Amygdala (tissue), 56 donors: ENCODE measurements at places on chromosomes 11 and 22.
A peak's percentile ranks its signal among the peaks of the same experiment; 100 is the strongest.

- DNase-seq, result no peak
Measured at GRCh38 chr22:43343670-43344519, 723 bp upstream of the SCUBE1 start.

GRCh38 chr11:128341280-128342248 lies 245.8 kb downstream of the ETS1 start:
- no peak for DNase-seq

- DNase-seq, result no peak
Measured at GRCh38 chr11:44574610-44575287, 9.3 kb downstream of the CD82 start.

DNA sequence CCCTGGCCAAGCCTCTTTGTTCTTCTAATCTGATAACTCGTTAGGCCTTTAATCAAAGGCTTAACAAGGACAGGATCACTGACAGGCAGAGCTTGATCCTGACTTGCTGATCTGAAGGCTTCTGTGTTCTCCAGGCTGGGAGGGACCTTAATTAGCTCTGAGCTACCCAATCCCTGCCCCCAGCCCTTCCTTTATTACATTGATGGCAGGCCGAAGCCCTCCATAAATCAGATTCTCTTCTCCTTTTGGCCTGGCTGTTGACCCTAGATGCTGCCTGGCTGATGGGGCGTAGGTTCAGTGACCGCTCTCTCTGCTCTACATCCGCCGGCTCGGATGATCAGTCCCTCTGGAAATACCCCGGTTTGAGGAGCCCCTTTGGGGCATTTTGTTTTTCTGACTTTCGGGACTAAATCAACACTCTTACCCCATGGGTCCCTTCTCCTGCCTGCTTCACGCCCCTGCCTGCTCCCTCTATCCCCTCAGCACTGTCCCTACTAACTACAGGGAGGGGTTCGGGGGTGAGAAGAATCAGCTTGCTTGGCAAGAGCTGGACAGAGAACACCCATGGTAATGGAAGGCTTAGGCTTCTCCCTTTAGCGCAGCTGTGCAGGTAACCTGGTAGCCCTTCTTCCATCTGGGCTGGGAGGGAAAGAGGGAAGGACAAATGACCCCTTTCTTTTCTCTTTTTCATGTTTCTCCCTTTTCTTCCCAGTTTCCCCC lies 10.0 kb upstream of the RRM1 start:
- no peak for DNase-seq

GRCh38 chr11:62493801-62494200 lies 52.8 kb downstream of the AHNAK start:
- DNase-seq, result no peak

- DNase-seq, result no peak
Measured at GRCh38 chr11:1923201-1923956, 3.9 kb downstream of the TNNT3 start.

GRCh38 chr22:50306753-50307749 lies at the start of gene PLXNB2:
TSS of gene PLXNB2 (minus strand) at chr22:50307646. CDS start at chr22:50290584, 17,062 bp downstream.
- peak; percentile 68 for DNase-seq

DNA sequence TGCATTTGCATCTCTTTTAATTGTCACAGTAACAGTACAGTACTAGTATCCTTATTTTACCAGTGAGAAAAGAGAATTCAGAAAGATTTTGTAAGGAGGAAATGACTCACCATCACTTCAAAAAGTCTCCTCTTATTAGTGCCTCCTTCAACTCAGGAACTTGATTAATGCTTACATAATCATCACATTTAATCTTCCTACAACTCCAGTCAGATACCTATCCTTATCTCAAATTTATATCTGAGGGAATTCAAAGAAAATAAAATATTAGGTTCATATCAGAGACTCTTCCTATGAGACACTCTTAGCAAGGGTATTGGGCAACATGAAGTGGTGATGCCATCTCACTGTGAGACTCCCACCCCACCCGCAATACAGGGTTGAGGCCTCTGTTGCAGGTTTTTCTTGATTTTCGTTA lies 26.1 kb upstream of the CTSC start:
- no peak for DNase-seq

DNA sequence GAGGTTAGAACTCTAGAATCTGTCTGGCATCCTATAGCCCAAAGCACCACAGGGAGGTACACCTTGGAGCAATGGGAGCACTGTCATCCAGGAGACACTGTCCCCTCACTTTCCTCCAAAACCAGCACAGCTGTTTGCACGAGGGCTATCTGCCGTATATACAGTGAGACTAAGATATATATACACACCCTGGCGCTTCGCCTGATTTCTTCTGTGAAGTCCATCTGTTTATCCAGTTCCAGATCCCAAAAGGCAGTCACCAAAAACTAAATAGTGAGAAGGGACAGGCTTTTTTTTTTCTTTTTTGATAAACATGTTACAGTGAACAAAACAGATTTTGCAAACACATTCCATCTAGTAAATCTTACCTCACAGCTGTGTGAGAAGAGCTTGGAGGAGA lies 68.5 kb downstream of the ARFGAP2 start:
- DNase-seq, result no peak

DNA sequence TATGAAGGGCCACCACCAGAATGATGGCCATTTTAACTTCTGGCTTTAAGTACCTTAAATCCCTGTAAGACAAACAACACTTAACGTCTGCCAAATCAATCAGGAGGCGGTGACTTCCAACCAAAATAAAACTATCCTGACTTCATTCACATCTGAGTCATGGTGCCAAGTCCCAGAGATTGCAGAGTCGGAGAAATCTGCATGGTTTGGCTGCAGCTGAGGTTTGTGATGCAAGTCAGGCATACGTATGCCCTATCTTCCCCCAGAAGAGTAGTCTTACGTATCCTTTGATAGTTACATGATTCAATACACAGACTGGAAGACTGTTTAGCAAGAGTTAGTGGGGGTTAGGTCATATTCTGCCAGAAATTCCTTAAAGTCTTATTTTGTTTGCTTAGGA lies 1.7 kb upstream of the GAB2 start:
- DNase-seq, result no peak

DNA sequence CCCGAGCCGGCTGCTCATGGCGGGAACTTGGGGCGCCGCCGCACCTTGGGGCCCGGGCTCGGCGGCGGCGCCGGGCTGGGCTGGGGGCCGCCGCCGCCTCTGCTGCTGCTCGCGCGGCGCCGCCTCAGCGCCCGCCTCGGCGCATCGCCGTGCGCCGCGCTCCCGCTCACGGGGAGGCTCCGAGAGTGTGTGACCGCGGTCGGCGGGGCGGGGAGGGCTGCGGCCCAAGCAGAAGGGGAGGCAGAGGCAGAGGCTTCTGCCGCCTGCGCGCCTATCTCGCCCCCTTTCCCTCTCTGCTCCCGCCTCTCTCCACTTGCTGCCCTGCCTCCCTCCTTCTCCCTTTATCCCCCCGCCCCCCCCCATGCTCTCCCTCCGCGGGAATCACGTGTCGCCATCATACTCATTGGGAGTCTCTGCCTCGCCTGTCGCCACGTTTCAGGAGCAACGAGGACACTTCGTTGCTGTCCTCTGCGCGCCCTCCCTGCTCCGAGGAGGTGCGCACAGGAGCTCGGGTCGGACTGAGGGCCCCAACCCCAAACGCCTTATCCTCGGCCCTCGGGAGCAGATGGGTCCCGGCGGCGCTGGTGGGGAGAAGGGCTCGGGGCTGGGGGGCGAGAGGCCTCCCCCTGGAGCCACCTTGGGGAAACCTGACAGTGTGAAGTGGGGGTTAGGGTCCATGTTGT lies at the start of gene GUCY1A2:
Gene GUCY1A2, minus strand, starts transcription at position 258 of the 683 bp plus-strand sequence. CDS start 421 bp downstream, outside the sequence.
- DNase-seq, result peak; percentile 36

DNA sequence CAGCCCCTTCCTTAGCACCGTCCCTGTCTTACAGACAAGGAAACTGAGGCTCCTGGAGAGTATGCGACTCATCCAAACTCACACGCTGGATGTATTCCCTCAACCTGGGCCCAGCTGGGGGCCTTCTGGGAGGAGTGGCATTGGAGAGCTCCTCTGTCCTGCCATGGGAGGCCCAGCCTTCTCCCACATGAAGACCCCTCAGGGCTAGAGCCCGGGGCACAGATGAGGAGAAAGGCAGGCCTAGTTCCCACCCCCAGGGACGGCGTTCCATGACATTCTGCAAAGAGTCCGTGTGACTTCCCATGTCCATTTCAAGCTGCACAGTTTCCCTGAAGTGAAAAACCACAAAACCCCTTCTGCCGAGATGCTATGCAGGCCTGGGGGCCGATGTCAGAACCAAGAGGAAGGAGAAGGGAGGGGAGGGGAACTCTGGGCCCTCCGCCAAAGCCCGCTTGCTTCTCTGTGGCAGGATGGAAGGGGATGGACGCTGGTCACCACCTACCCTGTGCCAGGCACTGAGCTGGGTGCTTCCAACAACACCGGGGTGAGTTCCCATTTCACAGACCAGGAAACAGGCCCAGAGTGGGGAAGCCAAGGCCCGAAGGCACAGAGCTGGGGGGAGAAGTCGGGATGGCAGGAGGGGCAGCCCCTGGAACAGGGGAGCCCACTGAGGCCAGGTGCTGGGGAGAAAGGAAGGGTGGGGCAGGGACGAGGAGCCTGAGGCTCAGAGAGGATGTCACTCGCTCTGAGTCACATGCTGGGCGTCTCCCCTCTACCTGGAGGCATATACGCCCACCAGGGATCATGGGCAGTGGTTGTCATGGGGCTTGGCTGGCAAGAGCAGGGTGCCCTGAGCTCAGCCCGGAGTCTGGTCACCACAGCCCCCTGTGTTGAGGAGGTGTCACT lies 15.7 kb downstream of the RAC2 start:
- no peak for DNase-seq

- no peak for DNase-seq
Measured at GRCh38 chr11:96062134-96062533, 138.2 kb upstream of the MTMR2 start.

- DNase-seq, result no peak
Measured at GRCh38 chr11:60764879-60765278, 8.2 kb downstream of the MS4A15 start.

- no peak for DNase-seq
Measured at GRCh38 chr22:24474221-24474620, 20.9 kb upstream of the UPB1 start.

DNA sequence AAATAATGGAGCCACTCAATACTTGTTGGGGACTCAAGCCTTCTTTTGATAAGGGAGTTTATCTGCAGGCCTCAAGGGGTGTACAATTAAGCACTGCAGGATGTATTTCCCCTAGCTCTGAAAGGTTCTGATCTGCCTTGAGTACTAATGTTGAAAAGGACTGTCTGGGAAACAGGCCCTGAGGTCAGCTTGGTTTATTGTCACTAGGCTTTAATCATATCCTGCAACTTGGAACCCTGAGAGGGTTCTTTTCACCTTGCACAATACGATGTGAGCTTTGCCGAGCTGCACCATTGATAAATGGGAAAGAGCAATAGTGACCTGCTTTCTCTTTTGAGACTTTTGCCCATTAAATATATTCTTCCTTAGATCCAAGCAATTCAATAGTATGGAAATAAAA lies 31.6 kb upstream of the HORMAD2 start:
- no peak for DNase-seq

DNA sequence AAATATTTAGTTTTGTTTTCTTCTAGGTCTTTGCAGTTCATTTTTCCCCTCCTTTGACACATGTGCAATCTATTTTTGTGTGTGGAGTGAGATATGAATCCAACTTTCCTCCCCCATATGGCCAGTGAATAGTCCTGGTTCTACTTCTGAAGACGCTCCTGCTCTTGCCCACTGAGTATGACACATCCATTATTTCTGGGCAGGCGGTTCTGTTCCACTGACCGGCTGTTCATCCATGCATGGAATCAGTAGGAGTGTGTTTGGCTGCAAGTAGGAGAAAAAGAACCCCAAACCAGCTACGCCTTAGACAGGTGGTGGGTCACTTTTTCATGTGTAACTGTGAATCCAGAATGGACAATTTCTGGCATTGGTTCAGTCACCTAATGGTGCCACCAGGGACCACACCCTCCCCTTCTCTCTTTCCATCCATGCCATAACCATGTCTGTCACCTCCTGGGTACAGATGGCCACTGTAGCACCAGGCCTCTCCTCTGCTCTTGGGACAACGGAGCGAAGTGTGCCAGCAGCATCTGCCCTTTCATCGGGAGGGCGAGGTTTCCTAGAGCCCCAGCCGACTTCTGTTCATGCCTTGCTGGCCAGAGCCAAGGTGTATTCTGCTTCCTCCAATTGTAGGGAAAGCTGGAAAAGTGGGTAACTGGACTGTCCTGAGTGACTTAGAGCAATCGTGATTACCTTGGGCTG lies 67.4 kb upstream of the SLC22A12 start:
- no peak for DNase-seq

DNA sequence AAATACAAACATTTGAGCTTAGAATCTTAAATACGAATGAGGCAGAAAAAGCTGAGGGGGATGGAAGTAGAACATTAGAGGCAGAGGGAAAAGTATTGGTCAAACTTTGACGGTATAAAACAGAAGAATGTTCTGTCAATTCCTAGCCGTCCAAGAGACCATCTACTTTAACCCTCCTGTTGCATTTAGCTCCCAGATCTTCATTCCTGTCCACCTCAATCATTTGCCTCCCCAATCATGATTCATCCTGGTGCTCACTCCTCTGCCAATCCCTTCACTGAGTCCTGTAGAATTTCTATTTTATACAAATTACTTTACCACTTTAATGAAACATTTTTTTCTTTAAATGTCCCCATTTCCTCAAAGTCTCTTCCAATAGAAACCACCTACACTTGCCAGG lies 28.2 kb downstream of the C2CD3 start:
- DNase-seq, result no peak

DNA sequence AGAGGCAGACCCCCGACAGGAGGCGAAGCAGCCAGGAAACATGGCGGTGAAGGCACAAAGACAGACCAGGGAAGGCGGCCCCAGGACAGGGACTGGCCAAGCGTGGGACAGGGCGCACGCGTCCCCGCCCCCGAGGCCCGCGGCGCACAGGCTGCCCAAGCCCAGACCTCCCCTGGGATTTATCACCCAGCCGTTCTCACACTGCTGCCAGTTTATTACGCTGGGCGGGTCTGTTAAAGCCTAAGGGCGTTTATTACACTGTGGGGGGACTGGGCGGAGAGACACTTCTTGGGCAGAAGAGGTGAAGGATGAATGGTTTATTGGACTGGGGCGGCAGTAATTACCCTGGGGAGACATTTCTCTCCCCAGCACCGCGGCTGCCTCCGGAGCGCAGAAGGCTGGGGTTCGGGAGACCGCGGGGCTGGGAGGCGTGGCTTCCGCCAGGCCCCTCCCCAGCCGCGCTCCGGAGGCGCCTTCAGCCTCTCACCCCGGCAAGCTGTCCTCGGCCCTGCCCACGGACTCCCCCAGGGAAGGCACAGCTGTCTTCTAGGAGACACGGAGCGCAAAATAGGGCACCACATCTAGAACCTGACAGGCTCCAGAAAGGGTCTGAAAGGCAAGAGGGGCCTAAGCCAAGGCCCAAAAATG lies 47.1 kb downstream of the SLC22A12 start:
- DNase-seq, result no peak

GRCh38 chr11:77519847-77520246 lies 46.0 kb upstream of the PAK1 start:
- no peak for DNase-seq

- peak; percentile 75 for DNase-seq
Measured at GRCh38 chr22:31625661-31626426, 36.2 kb downstream of the PISD start.

GRCh38 chr11:66727282-66728037 lies 1.6 kb downstream of the SPTBN2 start:
- DNase-seq, result no peak

- no peak for DNase-seq
Measured at GRCh38 chr22:20517422-20517821, 10.0 kb downstream of the MED15 start.
